ENCODE measurements at places on chromosomes 5 and 9.

DNA sequence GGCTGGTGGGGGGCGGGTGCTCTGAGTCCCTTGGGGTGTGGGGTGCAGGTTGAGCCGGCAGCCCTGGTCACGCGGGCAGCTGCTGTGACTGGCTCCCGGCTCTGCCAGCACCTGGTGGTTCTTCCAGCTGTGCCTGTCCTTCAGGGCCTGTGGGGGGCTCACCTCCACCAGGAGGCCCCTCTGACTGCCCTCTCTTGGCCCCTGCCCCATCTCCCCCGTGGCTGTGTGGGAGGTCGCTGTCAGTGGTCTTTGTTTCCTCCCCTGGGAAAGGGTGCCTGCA, 3.3 kb downstream of the RXRA start:
- DNase-seq = no peak

GRCh38 chr5:29218138-29218537, 1975.3 kb upstream of the CDH6 start:
- no peak for DNase-seq

DNA sequence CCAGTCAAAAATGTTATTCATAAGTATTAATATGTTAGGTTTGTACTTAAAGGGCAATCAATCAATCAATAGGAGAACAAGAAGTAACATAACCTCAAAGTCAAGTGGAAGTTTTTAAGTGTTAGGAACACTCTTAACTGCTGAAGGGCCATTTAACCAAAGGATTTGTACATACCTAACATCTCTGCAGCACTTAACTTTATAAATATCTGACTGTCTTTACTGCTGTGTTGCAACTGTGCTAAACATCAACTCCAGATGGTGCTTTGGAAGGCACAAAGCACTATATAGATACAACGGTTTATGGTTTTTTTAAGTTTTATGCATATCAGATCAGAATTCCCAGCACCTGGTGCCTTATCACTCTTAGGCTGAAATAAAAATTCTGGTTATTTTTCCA, 604.9 kb upstream of the PTGER4 start:
- DNase-seq = no peak

DNA sequence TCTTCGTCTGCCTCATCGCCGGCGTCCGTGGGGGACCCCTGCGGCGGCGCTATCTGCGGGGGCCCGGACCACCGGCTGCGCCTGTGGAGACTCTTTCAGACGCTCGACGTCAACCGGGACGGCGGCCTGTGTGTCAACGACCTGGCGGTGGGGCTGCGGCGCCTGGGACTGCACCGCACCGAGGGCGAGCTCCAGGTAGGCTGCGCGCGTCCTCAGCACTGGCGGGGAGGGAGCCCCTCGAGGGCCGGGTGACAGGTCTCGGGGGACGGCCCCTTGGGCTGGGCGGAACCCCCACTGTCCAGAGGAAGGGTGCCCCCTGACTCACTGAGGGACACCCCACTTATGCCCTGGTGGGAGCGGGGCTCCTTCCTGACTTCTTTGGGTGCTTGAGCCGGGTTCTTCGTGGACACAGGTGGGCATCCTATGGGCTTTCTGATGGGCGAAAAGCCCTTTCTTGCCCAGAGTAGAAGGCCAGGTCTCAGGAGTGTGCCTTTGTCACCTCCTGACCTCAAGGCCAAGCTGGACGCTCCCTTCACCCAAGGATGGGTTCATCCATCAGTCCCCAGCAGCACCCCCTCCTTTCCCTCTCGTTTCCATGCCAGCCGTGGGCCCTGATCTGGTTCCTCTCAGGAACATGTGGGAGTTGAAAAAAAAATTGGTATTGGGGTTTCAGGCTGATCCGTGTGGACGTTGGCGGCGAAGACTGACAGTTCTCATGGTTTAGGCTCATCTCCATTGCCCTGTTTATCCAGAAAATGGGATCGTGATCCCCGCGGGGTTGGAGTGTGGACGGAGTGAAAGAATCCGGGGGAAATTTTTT, 564 bp downstream of the SLC25A25 start:
- peak; percentile 58 for DNase-seq

DNA sequence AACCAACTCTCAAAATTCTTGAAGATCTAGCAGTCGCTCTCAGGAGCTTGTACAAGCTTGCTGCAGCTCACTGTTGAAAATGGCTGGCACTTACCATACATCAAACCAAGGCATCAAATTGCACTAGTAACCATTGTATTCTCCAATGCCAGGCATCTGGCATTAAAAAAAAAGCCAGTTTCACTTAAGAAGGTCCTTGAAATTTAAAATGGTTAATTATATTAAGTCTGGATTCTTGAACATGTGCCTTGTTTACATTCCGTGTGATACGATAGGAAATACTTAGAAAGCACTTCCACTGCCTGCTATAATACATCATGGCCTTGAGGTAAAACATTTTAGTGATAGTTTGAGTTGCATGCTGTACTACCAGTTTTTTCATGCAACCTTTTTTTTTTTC, 300.7 kb downstream of the KDM4C start:
- no peak for DNase-seq

GRCh38 chr9:117763314-117763713, 59.1 kb downstream of the TLR4 start:
- DNase-seq = no peak

- DNase-seq = peak; percentile 32
Observed at GRCh38 chr9:89747596-89747995, 142.8 kb downstream of the GADD45G start.

GRCh38 chr5:61228229-61228628, 66.0 kb upstream of the SMIM15 start:
- no peak for DNase-seq

GRCh38 chr5:33476992-33477391, 36.2 kb downstream of the TARS1 start:
- no peak for DNase-seq

DNA sequence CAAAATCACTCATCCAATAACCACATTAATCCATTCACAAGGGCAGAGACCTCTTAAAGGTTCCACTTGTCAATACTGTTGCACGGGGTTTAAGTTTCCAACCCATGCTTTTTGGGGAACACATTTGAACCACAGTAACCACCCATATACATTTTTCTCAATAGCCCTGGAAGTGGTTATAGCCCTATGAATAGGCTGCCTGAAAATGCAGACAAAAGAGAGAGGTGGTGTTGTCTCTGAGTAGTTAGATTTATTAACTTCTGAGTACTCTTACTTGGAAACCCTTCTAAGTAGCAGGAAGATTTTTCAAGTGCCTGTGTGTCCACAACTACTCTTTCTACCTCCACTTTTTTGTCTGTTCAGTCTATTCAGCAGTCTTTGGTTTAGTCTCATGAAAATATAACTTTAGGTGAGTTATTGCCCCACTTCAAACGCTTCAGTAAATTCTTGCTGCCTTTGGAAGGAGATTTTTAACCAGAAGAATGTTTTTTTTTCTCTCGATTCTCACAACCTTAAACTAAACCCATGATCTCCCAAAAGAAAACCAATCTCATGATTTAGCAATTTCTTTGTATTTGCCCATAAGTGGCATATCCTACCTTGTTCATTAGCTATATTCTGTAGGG, 42.6 kb downstream of the ARHGEF28 start:
- no peak for DNase-seq

GRCh38 chr5:1771149-1772065, 28.2 kb downstream of the MRPL36 start:
- DNase-seq = no peak

DNA sequence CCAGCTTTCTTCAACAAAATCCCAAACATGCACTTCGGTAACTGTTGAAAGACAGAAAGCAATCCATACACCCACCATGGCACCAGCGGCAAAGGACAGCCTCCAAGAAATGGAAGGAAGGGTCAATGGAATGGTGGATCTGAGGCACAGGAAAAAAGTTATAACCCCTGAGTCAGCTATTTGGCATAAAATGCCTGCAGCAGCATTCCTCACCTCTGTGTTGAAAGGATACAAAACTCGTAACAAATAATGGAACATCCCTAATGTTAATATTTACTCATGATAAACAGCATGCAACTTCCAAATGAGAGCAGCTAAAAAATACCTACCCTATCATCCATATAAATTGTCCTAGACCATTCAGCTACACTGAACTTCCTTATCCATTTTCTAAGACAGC, 9.4 kb downstream of the FBXW11 start:
- no peak for DNase-seq

DNA sequence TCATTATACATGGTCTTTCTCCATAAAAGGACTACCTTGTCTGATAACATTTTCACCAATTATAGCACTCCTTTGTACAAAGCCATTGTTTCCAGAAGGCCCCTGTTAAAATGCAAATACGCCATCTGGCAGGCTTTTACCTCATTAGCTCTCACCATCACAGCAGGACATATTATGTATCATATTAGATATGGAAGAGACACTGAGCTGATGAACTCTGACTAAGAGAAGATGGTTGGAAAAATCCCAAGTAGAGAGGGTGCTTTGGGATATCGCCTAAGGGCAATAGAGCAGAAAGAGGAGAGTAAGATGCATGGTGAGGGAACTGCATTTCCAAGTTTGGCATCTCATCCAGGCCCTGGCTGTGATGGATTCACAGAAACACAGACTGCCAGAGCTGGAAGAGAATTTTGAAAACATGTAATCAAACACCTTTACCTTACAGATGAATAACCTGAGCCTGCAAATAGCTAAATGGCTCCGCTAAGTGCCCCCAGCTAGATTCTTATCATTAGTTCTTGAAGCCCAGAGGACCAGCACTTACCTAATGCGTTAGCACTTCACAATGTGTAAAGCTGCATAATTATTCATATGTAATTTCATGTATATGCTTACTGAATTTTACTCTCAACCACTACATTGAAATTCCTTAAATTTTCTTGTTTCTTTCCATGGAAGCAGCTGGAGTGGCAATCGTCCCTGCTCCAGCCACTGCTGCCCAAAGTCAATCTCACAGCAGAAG, 393.6 kb upstream of the IZUMO3 start:
- no peak for DNase-seq

GRCh38 chr9:21758540-21758939, 43.9 kb upstream of the MTAP start:
- no peak for DNase-seq

- peak; percentile 42 for DNase-seq
Observed at GRCh38 chr9:85200726-85201404, 531.3 kb downstream of the NTRK2 start.

DNA sequence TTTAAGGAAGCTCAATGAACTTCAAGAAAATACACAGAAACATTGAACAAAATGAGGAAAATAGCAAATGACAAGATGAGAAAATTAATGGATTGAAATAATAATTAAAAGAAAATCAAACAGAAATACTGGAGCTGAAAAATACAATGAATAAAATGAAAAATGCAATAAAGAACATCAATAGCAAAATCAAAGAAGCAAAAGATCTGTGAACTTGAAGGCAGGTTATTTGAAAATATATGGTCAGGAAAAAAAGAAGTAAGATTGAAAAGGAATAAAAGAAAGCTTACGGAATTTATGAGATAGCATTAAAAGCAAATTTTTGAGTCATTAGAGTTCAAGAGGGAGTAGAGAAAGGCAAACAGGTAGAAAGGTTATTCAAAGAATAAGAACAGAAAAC, 42.4 kb downstream of the CERT1 start:
- no peak for DNase-seq

DNA sequence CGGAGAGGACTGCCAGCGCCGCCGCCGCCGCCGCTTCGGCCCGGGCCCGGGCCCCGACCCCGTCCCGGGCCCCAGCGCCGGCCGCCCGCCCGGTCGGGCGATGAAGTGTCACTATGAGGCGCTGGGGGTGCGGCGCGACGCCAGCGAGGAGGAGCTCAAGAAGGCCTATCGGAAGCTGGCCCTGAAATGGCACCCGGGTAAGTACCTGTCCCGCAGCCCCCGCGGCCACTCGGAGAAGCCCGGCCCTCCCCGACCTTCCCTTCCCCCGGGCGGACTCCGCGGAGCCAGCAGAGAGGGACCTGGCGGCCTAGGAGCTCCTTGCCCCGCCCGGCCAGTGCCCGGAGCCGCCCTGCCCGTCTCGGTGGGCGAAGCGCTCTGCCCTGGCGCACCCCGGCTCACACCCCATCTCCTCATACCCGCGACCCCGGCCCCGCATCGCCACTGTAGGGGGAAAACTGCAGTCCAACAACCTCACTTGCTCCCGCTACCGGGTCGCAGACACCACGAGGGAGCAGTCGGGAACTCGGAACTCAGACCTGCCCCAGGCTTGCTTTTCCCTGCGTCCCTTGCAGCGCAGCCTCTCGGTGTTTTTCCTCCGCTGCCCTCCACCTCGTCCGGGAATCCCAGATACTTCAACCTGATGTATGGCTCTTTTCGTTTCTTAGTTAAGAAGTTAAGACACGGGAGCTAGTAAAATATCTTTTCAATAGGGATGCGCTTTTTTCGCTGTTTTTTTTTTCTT, 532 bp downstream of the DNAJC21 start:
- DNase-seq = peak; percentile 93

GRCh38 chr5:78295035-78295961, 800 bp upstream of the AP3B1 start:
- peak; percentile 48 for DNase-seq

GRCh38 chr5:71943874-71944273, 163.4 kb upstream of the MAP1B start:
- DNase-seq = no peak

GRCh38 chr9:19988281-19988680, 199.4 kb upstream of the SLC24A2 start:
- DNase-seq = no peak
